Midbrain (tissue), 1 donor: ENCODE measurements at places on chromosomes 12 and 14.

GRCh38 chr14:32897698-32898064 is 41.0 kb upstream of the NPAS3 start:
- DNase-seq = no peak

- DNase-seq = no peak
Measured at GRCh38 chr14:88986146-88986841, 161.8 kb downstream of the TTC8 start.

DNA sequence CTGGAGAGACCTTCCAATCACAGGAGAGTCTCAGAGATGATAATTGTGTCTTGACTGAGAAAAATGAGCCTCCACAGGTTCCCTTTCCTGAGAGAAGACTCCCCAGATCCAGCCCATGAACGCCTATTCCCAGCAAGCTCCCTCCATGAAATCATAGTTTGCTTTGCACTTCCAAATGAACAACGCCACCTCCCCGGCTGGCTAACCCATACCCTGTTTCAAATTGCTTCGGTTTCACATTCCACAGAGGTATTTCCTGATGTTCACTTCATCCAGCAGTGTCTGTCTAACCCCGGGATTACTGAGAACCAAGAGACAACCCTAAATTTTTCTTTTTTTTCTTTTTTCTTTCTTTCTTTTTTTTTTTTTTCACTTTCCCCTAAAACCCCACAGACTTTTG is 124.1 kb upstream of the RFLNA start:
- DNase-seq = no peak

GRCh38 chr14:23665302-23666016 is 29.3 kb downstream of the DHRS2 start:
- no peak for DNase-seq

- DNase-seq = no peak
Measured at GRCh38 chr14:73025544-73025943, 1.4 kb downstream of the ZFYVE1 start.

- DNase-seq = no peak
Measured at GRCh38 chr12:110689281-110690126, 589 bp upstream of the HVCN1 start.

DNA sequence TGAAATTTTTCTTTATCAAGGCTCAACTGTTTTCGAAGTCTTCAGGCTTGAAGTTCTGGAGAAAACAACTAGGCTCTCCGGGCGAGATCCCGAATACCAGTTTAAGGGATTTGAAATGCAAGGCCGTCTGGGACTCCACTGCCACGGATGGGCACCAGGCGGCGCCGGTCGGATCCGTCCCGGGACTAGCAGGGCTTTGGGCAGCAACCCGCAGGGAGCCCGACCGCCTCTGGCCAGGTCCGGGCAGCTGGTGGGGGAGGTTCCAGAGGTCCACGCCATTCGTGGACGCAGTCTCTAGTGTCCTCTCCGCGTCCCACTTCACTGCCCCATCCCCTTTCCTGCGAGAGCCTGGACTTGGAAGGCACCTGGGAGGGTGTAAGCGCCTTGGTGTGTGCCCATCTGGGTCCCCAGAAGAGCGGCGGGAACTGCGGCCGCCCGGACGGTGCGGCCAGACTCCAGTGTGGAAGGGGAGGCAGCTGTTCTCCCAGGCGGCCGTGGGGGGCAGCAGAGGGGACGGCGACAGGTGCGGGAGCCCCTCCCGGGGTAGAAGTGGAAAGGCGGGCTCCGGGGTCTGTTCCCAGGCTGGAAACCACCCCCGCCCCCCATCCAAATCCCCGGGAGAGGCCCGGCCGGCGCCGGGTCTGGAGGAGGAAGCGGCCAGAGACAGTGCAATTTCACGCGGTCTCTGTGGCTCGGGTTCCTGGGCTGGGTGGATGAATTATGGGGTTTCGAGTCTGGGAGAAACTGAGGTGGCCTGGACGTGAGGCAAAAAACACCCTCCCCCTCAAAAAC is 838 bp upstream of the ERBB3 start:
- peak; percentile 82 for DNase-seq

DNA sequence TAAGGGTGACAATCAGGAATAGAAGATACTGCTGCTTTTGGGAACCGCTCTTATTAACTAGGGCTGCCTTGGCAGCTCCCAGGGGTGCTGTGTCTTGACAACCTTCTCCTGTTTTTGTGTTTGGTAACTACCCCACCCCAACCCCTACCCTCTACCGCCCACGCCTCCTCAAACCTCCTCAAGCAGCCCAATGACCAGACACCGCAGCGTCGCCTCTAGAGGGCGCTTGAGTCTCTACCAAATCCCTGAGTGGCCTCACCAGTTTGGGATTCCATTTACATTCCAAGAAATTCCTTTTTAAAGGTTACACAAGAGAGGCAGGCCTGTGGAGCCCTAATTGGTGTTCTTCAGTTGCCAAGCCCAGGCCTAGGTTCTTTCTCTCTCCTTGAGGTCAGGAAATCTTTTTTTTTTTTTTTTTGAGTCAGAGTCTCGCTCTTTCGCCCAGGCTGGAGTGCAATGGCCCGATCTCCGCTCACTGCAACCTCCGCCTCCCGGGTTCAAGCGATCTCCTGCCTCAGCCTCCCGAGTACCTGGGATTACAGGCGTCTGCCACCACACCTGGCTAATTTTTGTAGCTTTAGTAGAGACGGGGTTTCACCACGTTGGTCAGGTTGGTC is 72.4 kb upstream of the USP44 start:
- peak; percentile 15 for DNase-seq

- no peak for DNase-seq
Measured at GRCh38 chr14:80844872-80845271, 96.7 kb downstream of the CEP128 start.

GRCh38 chr12:50404307-50404706 is 3.6 kb downstream of the LARP4 start:
- no peak for DNase-seq

GRCh38 chr12:50351120-50352043 is 45.0 kb downstream of the FAM186A start:
- no peak for DNase-seq

- no peak for DNase-seq
Measured at GRCh38 chr12:52867642-52868041, 18.8 kb upstream of the KRT78 start.

DNA sequence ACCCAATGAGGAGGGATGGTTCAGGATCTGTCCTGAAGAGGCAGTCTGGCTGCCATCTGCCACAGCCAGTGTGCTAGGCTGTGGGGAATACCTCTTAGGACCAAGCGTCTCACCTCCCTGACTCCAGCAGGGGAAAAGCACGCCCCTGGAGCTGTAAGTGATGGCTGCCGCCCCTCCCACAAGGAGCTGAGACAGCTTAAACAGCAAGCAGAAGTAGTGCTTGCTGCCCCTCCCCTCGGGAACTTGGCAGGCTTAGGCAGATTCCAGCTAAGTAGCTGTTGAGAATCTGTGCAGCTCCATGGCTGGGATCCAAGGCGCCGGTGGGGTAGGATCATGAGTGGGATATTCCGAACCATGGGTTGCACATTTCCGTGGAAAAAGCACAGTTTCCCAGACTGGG is 360.4 kb upstream of the MDGA2 start:
- DNase-seq = no peak

DNA sequence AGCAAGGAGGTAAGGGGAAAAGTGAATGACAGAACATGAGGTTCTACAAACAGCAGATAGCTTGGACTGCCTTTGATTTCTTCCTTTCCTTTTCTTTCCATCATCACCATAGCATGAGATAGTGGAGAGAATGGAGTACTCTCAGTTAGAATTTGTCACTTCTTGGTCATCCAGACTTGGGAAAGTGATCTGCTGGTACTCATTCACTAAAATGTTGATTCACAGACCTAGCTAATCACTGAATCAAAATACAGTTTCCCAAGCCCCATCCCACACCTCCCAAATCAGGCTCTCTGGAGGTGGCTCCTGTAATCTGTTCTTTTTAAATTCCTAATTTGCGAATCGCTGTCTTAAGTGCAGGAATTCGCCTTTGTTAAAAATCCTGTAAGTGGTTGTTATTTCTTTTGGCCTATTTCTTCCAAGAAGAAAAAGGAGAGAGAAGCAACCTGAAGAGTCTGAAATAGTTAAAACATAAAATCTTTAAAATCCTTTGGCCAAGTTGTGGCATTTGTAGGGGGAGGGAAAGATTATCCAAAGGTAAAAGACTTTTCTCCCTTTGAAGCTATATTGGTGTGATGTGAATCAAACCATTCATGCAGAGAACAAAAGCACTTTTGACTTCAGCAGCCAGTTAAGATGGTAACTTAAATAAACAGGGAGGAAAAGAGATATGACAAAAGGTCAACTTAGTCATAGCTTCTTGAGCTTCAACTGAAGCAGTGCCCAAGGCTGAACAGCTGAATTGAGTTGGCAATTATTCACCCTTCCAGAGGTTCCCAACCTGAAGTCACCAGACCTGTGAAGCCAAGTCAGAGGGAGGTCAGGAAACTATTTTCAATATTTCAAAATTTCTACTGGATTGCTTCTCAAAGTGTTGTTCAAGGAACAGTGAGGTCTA is 255.1 kb upstream of the KRR1 start:
- DNase-seq = no peak

DNA sequence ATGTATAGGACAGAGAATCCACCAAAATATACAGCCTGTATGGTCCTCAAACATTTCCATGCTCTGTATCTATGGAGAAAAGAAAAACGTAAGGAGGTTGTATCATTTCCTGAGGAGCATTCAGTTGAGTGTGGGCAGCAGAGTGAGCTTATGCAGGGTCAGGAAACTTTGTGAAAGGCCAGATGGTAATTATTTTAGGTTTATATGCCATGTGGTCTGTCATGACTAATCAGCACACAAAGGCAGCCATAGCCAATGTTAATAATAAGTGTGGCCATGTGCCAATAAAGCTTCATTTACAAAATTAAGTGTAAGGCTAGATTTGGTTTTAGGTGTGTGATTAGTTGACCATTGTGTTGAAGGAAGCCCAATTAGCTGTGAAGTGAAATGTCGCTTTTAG is 33.2 kb upstream of the A2M start:
- no peak for DNase-seq

DNA sequence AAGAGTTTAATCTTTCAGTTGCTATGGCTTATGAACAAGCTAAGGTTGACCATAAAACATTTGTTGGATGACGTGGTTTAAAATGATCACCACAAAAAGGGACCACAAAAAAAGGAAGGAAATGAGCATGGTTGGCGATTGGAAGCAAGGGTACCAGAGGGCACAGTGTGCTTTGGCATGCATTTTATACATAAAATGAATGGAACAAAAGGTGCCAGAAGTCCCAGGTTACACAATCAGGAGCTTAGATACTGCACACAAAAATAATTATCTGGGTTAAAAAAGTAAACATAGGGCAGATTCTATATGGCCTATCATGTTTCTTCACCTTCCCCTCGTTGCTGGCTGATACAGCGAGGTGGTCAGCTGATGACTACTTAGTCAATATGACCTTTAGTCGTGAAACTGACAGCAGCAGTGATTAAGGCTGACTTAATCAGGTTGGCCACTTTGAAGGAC is 50.7 kb downstream of the ZC3H14 start:
- DNase-seq = no peak

DNA sequence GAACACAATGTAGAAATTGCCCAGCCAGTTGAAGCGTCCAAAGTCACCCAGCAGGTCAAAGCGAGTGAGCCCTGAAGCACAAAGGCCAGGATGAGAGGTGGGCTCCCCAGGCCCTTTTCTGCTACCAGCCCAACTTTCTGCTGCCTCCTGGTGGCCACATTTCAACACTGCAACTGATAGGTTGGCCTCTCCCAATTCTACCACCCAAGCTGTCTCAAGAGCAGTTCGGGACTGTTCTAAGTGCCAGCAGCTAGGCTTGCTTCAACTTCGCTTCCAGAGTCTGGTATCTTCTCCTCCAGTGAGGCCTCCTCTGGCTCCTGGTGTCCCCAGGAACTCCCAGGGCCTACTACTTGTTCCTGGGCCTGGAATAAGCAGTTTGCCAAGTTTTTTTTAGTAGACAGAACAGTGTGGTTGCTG is 3.4 kb upstream of the DHH start:
- peak; percentile 55 for DNase-seq

DNA sequence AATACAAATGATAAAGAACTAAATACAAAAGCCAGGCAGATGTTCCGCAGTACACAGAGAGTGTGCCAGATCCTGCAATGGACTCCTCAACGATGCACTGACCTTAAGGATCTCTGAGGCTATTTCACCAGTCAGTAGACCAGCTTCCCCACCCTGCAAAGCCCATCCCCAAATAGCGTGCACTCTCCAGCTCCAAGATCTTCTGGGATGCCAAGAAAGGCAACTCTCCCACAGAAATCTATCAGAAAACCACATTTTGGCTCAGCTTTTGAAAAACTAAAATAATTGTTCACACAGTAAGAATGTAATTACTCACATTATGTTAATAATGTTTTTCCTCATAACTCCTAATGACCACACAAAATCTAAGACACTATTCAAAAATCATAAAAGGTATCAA is 90.4 kb downstream of the PPP2R5E start:
- DNase-seq = no peak

DNA sequence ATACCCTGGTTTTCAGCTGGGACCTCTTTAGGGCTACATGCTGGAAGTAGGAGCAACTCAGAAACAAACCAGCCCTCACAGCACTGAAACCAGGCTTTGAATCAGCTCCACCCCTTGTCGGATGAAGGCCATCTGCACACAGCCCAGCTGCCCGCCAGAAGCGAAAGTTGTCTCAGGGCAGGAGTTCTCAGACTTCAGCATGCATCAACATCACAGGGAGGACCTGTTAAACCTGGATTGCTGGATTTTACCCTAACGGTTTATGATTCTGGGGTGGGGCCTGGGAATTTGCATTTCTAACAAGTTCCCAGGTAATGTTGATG is 10.9 kb downstream of the SYNDIG1L start:
- DNase-seq = no peak

DNA sequence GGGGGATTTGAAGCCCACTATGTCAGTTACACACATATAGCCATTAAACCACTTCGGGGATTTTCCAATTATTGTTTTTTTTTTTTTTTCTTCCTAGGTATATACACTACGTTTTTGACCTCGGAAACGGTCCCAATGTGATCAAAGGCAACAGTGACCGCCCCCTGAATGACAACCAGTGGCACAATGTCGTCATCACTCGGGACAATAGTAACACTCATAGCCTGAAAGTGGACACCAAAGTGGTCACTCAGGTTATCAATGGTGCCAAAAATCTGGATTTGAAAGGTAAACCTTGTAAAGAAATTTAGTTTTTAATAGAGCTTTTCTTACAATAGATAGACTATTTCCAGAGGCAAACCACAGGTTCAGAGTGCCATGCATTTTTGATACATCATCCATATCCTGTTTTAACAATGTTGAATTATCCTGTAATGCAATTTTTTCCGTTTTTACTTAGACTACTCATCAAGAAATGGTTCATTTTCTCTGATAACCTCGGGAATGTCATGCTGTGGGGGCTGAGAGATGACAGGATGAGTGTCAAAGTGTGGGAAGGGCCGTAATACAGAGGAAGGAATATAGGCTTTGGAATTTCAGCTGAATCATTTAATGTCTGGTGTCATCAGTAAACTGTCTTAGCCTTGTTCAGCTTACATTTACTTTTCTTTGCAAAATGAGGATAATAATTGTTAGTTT is 797.1 kb downstream of the NRXN3 start:
- no peak for DNase-seq

- no peak for DNase-seq
Measured at GRCh38 chr12:15928346-15928745, 17.2 kb downstream of the DERA start.
